HFF-Myc (cell line): ENCODE measurements at places on chromosomes 2 and 18.

DNA sequence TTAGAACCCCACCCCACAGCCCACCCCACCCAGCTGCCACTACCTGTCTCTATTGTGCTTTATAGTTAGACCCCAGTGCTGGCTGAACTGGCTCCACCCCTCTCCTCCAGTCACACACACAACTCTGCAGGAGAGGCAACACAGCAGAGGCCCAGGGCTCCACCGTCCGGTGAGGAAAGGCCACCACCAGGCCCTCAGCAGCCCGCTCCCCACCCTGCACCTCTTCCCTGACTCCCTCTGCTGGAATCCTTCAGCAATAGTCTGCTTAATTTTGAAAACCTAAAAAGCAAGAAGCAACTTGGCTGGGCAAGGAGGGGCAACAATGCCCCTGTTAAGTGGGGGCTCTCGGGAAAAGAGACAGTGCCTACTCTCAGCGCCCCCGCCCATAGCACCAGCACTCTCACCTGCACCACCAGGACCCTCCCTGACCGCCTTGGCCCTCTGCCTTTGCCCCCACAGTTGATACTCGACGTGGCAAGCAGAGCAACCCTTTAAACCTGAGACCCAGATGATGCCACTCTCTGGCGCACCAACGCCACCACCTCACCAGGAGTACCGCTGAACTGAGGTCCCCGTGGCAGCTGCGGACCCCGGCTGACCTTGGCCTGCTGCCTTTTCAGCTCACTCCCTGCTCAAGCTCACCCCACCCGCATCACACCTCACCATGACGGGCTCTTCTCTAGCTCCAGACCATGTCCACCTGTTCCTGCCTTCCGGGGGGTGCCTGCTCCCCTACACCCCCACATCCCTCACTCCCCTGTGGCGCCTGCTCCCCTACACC, 45.7 kb downstream of the NDUFA10 start:
- no peak for DNase-seq

- no peak for DNase-seq
These were observed 1.1 kb downstream of the MIB1 start for GRCh38 chr18:21741562-21742314.

DNA sequence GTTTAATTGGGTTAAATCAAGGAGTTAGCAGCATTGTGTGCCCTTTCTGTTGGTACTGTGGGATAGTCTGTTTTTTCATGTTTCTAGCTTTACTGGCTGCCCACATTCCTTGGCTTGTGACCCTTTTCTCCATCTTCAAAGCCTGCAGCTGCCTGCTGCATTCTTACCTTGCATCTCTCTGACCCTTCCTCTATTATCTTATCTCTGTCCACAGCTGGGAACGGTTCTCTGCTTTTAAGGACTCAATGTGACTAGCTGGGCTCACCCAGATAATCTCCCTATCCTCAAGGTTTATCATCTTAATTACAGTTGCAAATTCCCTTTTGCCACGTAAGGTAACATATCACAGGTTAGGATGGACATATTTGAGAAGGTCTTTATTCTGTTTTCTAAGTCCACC, 199.7 kb downstream of the KCNS3 start:
- DNase-seq: no peak

GRCh38 chr2:199282309-199282708, 175.4 kb downstream of the SATB2 start:
- DNase-seq: no peak

DNA sequence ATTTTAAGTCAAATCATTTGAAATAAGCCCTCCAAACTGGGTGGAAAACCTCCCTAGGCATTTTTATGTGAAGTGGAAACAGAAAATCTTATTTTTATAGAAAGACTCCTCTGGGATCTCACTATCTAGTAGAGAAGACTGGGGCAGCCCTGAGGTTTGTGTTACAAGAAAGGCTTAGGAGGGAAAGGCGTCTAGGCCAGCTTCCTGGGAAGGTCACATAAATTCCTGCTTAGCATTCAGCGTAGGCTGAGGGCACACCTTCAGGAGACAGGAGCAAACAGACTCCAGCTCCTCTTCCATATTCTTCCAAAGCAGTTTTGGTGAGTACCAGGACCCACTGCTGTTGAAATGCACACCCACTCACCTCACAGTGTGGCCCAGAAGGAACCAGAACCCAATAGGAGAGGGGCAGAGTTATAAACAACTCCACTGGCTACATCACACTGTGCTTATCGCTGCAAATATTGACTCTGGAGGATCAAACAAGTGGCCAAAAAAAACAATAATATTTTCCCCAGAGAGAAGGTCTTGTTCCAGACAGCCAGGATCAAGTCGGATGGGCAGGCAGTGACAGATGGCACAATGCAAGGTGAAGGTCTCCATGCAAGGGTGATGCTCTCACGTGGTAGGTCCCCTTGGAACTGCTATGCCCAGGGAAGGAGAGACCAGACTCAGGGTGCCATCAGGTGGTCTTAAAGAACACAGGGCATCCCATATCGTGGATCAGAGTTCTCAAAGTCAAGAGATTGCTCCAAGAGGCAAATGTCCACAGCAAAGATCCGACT, 17.7 kb upstream of the IGFBP2 start:
- DNase-seq: no peak

DNA sequence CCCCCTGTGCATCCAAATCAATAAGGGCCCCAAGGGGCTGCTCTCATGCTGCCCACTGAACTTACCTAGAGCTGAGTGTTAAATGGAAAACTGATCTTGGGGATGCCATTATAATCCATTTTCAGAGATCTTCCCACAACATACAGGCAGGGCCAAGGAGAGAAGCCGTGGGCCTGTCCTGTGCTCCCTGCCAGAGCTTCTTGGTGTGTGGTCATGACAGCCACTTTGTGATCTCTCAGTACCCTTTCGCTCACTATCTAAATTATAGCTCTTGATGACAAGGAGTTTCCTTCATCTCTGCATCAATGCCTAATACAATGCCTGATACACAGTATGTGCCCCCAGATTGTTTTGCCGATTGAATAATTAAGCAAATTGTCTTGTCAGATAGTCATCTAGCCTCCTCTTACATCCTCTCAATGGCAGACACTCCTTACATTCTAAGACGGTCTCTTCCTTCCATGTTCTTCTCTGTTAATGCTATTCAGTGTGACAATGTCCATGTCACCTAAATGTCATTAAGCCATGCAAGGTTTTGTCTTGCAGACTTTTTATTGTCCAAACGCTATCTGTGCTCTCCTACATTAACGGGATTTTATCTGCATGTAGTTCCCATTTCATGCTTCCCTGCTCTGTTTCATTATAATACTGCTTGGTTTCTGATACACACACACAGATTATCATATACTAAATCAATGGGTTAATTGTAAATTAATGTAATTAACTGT, 5.9 kb downstream of the CSRNP3 start:
- no peak for DNase-seq

- DNase-seq: no peak
These were observed 262.1 kb downstream of the GALNT13 start for GRCh38 chr2:154133823-154134222.

- no peak for DNase-seq
These were observed 369.6 kb downstream of the FBXO15 start for GRCh38 chr18:73778032-73778359.

DNA sequence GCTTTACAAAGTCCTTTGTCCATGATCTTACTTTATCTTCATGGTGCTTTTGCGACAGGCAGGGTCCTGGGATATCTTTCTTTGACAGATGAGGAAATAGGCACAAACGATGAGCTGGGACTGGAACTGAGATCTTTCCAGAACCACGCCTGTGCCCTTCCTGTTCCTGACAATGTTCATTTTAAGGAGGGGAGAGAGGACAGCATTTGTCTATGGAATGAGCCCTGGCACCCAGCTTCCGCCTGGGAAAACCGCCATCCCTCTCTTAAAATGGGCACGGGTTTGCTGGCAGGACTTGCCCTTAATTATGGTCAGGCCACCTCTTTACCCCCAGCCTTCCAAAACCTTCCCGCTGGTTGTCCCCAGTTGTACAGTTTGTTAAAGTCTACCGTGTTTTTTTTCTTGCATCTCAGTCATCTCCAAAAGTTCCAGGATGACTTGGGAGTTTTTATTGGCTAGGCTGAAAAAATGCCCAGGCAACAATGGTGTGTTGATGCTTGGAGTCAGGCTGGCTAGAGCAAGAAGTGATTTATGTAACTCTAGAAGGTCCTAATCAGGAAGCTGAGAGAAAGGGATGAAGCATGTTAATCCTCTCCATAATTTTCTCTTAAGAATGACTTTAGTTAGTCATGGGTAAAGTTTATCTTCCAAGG, 264.9 kb upstream of the EPAS1 start:
- no peak for DNase-seq

DNA sequence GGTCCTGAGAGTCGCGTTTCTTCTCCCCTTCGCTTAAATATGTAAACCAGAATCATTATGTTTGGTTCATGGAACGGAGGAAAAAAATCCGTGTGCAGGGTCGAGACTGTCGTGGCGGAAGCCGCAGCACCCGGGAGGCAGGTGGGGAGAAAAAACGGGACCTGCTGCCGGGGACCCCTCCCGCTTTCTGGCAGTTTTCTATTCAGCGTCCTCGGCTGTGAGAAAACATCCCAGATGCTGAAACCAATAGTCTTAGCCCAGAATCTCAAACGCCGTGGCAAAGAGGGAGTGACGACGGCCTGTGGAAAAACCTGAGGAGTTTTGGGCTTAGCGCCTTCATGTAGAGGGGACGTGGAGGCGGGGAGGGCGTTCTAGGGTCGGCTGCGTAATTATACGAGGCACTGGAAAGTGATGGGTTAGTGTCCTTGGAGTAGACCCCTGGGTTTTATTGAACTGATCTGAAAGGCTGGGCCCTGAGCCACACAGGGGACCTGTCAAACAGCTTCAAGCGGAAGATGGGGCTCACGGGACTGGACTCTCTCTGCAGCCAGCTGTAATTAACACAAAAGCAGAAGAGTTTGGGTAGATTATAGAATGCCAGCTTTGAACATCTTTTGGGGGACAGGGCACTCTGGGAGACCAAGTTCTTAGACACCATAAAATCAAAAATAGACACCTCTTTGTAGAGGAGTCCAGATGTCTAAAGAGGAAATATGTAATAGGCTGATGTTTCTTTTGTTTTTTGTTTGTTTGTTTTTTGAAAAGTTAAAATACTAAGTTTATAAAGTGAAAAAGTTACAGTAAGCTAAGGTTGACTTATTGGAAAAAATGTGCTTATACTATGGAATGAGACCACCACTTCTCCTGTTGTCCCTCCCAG, 834 bp upstream of the BUB1 start:
- no peak for DNase-seq

DNA sequence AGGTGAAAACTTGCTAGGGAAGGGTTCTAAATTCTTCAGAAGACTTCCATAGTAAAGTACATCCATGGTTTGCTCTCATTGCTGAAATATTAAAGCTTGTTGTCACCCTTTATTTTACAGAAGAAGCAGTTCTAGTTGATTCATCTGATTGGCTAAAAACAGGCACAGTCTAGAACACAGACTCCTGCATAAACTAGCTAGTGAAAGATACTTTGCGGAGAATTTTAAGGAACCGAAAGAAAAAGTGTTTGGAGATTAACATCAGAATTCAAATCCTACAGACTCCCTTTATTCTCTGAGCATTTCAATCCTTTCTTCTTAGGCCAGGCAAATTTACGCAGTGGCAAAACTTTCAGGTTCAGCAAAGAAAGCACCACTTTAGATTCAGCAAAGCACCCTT, 1076.5 kb upstream of the ZEB2 start:
- DNase-seq: no peak

GRCh38 chr2:126645211-126645618, 10.7 kb upstream of the GYPC start:
- no peak for DNase-seq

DNA sequence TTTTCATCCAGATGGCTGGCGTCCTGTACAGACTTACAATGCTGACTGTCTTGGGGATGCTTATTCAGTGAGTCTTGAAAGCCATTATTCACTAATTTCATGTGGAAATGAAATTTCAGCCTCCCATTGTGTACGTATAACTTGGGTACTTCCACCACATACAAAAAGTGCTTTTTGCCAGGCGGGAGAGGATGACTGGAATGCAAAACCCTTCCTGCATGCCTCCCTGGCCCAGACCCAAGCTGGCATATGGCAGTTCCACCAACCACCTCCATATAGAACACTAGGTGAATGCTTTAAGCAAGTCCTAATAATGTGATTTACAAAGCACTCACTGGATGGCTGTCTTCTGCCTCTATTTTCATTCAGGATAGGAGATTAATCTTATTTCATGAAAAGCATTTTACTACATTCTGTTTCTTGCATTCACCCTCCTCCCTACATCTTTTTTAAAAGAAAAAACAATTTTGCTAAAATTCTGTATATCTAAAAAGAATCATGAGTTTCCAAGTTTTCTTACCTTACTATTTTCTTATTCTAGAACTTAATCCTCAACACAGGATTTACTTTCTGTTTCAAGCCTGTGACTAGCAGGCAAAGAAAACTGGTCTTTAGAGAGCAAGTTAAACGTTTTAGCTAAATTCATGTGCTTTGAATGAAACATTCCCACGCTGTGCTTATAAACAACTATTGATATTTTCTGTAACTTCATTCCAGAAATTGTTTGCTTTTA, 327.6 kb downstream of the NCKAP5 start:
- no peak for DNase-seq

DNA sequence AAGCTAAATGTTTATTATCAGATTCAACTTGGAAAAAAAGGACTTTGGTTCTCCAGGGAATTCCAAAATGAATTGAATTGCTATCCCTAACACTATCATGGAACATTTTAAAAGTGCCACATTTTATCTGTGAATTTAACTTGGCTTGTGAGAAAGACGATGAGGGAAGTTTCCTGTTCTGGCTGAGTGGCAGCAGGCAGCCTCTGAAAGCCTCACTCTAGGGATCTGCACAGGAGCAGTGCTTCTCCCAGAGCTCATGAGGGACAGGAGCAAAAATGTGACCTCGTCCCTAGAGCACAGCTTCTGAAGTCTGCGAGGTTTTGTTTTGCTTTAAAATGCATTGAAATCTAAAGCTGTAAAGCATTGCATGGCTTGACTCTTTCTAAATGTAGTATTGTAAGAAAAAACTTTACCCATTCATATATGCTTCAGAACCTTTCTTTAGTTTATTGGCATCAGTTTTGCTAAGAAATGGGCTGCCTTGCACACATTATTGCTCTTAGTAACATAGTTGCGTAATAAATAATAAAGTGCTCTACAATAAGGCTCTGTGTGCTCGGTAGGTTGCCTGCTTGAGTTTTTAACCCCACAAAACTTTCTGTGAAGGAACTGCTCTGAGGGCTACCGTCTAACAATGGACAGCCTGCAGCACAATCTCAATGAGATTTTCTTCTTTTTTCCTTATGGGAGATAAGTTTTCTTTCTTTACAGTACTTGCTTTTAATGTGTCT, 136.2 kb upstream of the CDCA7 start:
- DNase-seq: no peak
